ENCODE measurements at places on chromosomes 5 and 9.

DNA sequence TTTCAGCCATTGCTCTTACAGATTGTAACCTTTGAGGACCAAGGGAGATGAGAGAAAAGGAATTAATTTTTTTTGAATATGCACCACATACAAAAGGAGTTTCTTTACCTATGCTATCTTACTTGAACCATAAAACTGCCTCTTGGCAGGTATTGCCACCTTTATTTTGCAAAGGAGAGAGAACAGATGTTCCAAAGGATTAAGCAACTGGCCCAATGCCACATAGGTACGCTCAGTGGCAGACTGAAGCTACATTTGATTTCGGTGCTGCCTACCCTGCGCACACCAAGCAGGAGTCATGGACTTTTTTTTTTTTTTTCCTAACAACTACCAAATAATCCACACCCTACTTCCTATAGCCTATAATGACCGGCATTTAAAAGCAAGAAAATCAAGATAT is 43.1 kb downstream of the SAXO1 start:
- no peak for DNase-seq

DNA sequence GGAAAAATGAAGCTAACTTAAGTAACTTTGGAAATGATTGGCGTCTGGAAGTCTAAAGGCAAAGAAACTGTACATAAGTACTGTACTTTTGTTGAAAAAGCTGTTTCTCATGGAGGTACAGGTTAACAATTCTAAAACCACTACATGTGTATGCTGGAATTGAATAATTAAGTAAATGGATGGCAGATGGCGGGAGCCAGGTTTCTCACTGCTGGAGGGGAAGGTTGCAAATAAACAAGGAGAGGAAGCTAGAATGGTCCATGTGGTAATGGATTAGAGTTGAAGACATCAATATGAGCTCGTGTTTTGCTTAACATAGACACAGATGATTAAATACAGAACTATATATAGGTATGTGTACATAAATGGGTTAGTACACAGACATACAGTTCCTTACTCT is 43.2 kb upstream of the ASTN2 start:
- no peak for DNase-seq

- DNase-seq: no peak
These were observed 3.4 kb downstream of the LMNB1 start for GRCh38 chr5:126780165-126780827.

DNA sequence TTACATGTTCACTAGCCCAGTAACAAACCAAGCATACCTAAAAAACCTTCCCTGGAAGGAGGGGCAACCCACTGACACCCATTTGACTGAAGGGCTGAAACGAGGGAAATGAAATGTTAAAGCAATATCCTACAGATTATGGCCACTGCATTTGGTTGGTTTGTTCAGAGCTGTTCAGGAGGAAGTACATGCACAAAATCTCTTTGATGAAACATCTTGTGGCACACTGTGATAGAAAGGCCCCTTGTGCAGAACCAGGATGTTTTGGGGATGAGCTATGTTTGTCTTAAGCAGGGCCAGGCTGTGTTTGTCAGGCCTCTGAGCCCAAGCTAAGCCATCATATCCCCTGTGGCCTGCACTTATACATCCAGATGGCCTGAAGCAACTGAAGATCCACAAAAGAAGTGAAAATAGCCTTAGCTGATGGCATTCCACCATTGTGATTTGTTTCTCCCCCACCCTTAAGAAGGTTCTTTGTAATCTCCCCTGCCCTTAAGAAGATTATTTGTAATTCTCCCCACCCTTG is 467.3 kb upstream of the PIK3R1 start:
- DNase-seq: no peak

DNA sequence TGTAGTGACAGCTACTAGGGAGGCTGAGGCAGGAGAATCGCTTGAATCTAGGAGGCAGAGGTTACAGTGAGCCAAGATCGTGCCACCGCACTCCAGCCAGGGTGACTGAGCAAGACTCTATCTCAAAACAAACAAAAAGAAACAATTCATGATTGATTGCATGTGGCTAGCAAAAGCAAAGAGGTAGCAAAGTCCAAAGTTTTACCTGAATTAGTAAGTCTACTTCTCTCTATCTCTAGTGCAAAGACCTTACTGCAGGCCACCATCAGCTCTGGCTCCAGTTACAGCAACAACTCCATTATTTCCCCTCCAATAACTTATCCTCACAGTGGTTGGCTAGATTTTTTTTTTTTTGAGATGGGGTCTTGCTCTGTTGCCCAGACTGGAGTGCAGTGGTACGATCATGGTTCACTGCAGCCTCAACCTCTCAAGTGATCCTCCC is 6.2 kb upstream of the SAR1B start:
- no peak for DNase-seq

DNA sequence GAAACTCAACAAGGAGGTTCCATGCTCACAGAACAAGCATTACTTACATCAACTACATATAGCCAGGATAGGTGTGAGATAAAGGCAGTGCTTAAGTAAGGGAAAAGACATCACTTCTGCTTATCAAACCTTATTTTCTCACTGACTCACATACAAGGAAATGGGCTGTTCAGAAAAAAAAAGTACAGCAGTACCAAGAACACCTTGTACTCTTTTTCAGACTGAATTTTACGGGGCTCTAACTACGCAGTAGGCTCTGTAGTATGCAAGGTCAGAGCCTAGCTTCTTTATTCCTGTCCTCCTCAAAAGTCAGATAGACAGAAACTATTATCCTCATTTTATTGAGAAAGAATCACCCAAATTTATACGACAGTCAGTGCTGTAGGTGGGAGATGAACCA is 5.8 kb downstream of the PSMB7 start:
- DNase-seq: no peak

GRCh38 chr9:88308831-88309560 is 79.2 kb upstream of the SPIN1 start:
- no peak for DNase-seq

GRCh38 chr9:129602598-129603415 is 18.1 kb downstream of the C9orf50 start:
- DNase-seq: no peak

- DNase-seq: no peak
These were observed 247.5 kb upstream of the RPS23 start for GRCh38 chr5:82525626-82526025.

DNA sequence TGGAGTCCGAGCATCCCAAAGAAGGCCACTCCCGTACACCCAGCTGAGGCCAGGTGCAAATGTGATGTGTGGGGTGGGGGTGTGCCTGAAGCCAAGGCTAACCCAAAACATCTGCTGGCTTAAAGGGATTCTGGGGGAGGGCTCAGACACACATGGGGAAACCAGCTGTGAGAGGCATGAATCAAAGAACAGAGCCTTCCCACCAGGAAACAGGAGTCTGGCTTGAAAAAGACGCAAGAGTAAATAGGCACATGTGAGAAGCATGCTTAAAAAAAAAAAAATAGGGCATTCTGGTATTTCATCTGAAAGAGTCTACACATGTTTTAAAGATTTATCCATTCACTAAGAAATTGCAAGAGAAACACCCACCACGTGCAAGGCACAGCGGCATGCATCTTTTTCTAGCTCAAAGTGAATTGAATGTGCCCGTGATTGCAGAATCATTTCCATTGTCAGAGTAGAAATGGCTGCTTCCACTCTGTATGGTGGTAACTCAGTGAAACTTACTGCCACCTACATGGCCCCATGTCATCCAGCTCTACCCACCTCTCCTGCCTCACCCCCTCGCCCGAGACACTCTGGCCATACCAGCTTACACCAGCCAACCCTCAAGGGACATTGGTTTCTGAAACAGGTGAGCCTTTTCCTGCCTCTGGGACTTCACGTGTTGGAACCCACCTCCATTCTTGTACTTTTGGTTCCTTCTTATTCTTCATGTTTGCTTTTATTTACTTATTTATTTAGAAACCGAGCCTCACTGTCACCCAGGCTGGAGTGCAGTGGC is 71.5 kb downstream of the SEMA5A start:
- no peak for DNase-seq

DNA sequence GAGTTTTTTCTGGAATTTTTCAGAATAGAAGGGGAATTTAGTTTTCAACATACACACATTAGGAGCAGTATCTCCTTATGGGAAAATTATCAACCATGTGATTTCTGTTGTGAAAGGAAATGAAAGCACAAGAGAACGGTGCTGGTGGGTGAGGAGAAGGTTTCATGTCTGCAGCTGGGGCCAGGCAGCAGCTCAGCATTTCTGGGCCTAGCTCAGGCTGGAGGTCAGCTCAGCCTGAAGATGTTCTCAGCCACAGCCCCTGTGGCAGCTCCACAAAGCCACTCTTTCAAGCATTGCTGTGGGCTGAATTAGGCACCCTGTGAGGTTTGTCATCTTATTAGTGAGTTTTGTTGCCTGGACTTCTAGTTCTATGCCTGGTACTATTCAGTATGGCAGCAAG is 90.3 kb downstream of the DIRAS2 start:
- DNase-seq: no peak

GRCh38 chr5:111144352-111144930 is 52.3 kb downstream of the WDR36 start:
- no peak for DNase-seq

DNA sequence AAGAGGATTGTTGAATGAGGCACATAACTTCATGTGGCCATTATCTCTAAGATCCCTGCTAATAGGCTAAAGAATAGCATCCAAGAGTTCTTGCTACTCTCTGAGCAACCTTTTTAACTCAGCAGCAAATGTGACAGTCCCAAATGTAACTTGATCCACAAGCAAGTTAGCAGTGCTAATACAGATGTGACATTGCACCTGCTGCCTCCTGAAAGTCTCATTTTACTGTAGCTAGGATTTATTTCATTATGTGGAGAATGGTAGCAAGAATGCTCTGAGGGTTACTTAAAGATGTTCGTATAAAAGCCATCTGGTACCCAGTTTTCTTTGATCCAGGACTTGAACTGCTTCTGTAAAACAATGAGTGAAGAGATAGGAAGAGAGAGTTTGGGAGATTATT is 45.8 kb downstream of the CDH10 start:
- DNase-seq: no peak

- DNase-seq: no peak
These were observed 597.0 kb downstream of the PSAT1 start for GRCh38 chr9:78893774-78894401.

DNA sequence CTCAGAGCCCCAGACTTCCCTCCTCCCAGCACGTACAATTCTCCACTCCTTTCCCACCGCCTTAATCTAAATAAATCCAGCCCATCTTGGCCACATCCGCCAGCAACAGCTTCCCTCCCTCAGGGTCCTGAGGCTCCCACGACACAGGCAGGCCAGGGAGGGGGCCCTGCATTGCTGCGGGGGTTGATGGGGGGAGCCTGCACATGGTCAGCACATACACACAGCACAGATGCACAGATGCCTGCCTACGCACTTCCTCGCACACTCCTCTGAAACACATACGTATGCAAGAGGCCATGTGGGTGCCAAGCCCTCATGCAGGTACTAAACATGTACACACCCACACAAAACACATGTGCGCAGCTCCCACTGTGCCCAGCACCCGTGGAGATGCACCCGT is 14.8 kb downstream of the PDGFRB start:
- no peak for DNase-seq

GRCh38 chr5:103910786-103911185 is 348.2 kb upstream of the NUDT12 start:
- no peak for DNase-seq

GRCh38 chr5:6544561-6544935 is 88.3 kb downstream of the NSUN2 start:
- no peak for DNase-seq

DNA sequence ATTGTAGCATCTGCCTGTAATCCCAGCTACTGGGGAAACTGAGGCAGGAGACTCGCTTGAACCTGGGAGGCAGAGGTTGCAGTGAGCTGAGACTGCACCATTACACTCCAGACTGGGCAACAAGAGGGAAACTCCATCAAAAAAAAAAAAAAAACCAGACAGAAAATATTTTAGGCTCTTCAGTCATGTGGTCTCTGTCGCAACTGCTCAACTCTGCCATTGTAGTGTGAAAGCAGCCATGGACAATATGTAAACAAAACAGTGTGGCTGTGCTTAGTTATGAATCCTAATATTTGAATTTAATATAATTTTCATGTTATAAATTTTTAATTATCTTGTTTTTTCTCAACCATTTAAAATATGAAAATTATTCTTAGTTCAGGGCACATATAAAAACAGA is 38.4 kb downstream of the ZFAND5 start:
- no peak for DNase-seq

- DNase-seq: no peak
These were observed 9.9 kb downstream of the NRG2 start for GRCh38 chr5:140033037-140033760.

DNA sequence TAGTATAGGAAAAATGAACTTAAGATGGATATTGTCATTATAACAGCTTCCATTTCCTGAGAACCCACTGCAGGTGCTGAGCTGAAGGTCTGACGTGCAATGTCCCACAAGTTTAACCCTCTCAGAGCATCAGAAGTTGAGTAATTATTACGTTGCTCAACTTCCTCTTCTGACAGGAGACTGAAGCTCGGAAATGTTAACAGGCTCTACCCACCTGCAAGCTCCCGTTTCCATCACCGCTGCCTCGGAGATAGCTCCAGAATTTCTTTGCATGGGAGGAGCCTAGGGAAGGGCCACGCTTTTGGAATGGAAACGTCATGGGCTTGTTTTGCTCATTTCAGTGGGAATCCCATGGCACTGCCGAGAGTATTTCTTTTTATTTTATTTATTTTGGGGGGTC is 1.0 kb upstream of the NTMT1 start:
- DNase-seq: no peak

DNA sequence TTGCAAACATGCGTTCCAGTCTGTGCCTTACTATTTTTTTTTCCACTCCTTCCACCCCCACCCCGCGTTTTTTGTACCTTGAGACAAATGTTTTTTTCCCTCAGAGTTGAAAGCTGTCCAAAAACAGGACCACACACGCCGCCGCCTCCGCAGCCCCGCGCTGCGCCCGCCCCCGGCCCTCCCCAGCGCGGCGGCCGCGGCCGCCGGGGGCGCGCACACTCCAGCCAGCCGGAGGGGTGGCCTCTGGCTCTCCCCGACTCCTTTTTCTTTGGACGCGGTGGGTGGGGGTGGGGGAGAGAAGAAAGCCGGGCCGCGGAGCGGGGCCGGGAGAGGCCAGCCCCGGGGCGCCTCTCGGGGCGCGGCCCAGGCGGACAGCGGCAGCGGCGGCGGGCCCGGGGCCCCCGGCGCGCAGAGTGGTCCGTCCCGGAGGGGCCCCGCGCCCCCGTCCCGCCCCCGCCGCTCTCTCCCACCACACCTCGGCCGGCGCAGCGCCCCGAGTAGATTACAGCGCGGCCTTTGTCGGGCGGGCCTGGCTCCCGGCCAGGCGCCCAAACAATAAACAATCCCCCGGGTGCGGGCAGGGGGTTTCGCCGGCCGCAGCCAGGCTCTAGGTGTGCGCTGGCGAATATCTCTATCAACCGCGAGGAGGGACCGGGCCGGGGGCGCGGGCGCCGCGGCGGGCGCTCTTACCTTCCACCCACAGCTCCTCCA is 10.9 kb downstream of the PTCH1 start:
- DNase-seq: no peak

GRCh38 chr5:139910036-139910435 is 114.4 kb downstream of the PSD2 start:
- no peak for DNase-seq
